ENCODE measurements at places on chromosomes 1 and 21.

- no peak for DNase-seq
Measured at GRCh38 chr1:22635436-22635835, 992 bp upstream of the C1QA start.

DNA sequence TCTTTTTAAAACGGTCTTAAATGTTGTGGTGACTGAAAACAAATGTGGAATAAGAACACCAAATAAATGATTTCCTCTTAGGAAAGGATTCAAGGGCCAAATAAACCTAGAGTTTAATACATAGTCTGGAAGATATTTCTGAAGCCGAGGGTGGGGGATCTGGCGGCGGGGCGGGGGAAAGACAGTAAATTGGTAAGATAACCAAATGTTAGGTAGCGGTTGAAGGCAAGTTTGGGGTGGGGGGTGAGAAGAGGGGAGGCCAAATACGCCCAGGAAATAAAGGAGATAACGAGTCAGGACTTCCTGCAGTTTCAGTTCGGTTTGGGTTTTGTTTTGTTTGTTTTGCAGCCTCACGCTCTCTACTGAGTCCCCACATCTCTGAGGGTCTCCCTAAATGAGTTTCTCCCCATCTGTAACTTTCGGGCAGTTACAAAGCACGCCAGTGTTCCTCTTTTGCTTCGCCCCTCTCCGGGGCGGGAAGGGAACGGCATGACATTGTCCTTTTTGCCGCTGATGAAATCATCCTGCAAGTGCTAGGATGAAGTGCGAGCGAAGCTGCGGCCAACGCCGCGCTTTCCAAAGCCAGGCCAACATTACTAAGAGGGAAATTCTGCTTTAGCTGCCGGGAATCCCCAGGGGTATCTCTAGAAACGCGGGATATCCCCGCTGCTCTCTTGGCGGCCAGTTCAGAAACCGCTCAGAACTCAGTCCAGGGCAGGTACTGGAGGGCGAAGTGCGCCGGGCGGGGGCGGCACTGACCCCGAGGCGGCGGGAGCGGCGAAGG is 844 bp downstream of the NIBAN1 start:
- no peak for DNase-seq

DNA sequence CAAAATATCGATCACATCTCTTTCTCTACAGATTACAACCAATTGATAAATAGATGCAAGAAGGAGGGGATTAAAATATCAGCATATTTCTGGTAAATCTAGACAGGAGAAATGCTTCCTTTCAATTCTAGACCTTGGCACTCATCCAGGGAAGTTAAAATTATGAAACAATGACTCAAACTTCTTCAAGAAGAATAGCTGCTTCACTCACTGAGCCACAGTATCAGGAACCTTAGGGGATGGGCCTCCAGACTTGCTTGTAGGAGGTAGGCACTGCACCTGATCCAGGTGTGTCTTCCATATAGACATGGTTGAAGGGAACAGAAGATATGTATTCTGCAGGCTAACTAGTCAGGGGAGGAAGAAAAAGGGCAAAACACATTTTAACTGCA is 9.8 kb downstream of the SLAMF7 start:
- no peak for DNase-seq

DNA sequence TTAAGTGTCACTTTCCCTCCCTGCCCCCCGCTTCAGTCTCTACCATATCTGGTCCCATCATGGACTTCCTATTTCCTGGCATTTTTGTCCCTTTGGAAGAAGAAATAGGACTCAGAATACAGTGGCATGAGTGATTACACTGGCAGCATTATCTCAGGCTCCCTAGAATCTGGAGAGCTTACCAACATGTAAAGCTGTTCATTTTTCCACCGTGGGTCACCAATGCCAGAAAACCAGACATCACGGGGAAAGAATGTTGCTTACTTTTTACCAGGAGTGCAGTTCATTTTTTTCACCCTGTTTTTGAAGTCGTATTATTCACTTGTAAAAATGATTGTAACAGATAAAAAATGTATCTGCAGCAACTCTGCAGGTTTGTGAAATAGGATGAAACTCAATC is 44.8 kb downstream of the BACH1 start:
- DNase-seq, result no peak

GRCh38 chr1:115874904-115875303 is 34.0 kb upstream of the NHLH2 start:
- no peak for DNase-seq

DNA sequence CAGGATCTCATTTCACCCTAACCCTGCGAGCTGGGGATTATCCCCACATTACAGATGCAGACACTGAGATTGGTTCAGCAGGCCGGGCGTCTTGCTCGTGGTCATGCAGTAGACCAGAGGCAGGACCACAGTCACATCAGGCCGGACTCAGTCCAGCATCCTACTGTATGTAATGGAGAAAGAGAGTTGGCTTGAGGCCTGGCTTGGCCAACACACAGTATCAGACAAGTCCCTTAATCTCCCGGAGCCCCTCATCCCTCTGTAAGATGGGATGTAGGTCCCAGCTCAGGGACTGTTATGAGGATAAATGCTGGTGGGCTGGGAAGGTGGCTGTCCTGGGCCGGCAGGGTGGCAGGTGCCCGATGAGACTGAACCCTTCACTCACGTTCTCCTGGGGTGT is 66.1 kb upstream of the ACTL8 start:
- DNase-seq, result no peak

DNA sequence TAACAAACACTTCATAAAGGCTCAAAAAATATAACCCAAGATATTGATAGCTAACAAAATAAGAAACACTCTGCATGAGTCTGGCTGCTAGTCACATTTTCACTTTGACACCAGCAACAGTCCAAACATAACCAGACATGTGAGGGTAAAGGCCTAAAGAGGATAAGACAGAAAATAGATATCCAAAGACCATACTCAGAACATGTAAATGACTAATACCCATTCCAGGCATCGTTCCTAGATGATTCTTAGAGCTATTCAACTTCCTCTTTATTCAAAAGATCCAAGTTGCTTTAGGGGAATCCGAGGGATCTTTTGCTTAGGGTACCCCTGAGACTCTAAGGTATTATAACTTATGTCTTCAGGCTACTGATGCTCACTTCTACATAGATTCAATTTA is 5.1 kb downstream of the COL24A1 start:
- DNase-seq, result no peak

DNA sequence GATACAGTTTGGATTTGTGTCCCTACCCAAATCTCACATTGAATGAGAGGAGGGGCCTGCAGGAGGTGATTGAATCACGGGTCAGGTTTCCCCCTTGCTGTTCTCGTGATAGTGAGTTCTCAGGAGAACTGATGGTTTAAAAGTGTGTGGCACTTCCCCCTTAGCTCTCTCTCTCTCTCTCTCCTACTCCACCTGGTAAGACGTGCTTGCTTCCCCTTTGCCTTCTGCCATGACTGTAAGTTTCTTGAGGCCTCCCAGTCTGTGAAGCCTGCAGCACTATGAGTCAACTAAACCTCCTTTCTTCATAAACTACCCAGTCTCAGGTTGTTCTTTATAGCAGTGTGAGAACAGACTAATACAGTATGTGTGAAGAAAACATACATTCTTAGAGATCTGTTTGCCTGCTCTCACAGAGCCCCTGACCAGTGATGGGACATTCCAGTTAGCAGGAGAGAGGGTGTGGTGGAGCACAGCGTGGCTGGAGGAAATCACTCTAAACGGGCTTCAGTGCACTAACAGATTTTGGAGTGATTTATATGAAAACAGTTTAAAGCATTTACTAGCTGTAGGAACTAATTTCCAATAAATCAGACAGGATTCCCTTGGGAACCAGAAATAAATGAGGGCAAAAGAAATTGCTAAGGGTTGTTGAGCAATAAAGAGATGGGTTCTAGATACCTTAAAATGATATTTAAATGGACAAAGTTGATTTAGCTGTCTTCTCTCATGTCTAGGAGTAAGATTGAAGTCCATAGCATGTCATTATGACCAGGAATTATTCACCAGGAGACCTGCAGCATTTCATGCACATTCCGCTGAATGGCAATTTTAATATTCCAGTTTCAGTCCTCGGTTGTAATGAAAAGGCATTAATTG is 411.0 kb downstream of the CAMTA1 start:
- no peak for DNase-seq

DNA sequence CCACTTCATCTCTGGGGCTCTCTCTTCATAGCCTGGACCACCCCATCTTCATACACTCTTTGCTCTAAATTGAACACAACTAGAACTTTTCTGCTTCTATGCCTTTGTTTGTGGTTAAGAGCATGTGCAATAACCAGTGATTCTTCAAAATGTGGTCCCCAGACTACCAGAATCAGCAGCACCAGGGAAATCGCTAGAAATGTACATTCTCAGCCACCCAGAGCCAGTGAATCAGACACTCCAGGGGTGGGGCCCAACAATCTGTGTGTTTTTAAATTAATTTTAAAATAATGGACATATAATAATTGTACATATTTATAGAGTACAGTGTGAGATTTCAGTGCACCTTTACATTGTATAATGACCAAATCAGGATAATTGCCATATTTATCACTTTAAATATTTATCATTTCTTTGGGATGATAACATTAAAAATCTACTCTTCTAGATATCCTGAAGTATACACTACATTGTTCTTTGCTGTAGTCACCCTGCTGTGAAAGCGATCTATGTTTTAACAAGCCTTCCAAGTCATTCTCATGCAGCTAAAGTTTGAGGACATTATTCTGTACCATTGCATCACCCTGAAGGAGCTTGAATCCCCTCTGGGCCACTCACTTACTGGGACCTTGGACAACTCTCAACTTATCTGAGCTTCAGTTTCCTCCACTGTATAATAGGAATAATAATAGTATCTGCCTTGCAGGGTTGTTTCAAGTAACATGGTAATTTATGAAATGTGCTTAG is 10.8 kb downstream of the GRHL3 start:
- no peak for DNase-seq

DNA sequence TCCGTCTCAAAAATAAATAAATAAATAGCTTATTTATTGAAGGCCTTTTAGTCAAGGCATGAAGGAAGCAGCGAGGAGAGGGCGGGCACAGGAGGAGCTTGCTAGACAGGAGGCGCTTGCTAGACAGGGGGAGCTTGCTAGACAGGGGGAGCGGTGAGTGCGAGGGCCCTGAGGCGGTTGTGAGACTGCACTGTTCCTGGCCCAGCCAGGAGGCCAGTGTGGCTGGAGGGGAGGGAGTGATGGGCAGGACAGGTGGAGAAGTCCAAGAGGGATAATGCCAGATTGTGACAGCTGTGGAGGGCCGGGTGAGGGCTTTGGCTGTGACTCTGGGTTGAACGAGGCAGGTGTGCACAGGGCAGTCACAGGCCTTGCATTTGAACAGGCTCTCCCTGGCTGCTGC is 18.2 kb downstream of the KIF17 start:
- DNase-seq, result no peak

GRCh38 chr1:59926381-59927123 is at the start of gene CYP2J2:
TSS of gene CYP2J2 (minus strand) at chr1:59926773. CDS start at chr1:59926746, 27 bp downstream.
- peak; percentile 12 for DNase-seq

DNA sequence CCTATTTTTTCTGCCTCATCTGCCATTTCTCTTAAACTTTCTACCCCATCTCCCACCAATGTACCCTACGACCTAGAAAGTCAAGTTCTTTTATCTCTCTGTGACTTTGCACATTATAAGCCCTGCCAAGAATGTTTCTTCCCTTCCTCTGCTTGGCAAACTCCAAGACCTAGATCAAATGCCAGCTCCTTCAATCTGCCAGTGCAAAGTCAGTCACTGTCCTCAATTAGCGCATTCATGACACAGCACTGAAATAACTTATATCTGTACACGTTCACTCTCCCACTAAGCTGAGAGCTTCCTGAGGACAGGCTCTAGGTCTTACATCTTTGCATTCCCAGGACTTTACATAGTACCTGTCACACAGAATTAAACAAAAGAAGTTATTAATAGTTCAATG is 21.4 kb upstream of the LSM10 start:
- DNase-seq, result no peak

GRCh38 chr1:231423648-231424047 is 1.6 kb upstream of the EGLN1 start:
- no peak for DNase-seq

GRCh38 chr1:96388421-96389310 is 332.9 kb upstream of the PTBP2 start:
- no peak for DNase-seq

GRCh38 chr1:181043025-181043888 is 9.5 kb downstream of the MR1 start:
- no peak for DNase-seq

DNA sequence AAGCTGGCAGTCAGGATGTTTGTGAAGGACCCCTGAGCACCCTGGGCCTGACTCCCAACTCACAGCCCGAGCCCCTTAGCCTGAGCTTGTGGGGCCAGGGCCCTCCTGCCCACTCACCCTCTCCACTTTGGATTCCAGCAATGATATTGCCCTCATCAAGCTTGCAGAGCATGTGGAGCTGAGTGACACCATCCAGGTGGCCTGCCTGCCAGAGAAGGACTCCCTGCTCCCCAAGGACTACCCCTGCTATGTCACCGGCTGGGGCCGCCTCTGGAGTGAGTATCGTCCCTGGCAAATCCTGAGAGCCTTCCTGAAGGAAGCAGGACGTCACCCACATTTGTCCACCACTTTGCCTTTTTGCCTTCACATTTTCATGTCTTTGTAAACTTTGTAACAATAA is 5.0 kb downstream of the CTRC start:
- no peak for DNase-seq

- no peak for DNase-seq
Measured at GRCh38 chr1:56097713-56098112, 481.6 kb downstream of the PLPP3 start.

DNA sequence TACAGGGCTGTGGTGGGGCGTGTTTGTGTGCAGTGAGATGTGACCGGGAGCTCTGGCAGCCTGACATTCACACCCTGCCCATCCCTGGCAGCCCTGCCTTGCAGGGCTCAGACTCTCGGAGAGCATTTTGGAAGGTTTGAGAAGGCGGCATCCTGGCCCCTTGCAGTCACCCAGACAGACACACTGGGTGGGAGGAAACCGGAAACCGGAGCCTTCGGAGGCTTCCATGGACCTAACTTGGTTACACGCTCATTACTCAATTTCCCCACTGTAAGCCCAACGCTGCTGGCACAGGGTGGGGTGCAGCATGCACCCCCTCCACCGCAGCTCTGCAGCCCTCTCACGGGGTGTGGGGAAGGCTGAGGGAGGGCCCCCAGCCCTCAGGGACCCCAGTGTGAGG is 22.2 kb upstream of the RSPO1 start:
- no peak for DNase-seq

GRCh38 chr1:228340686-228341449 is 65.8 kb downstream of the TRIM11 start:
- DNase-seq, result no peak

- DNase-seq, result no peak
Measured at GRCh38 chr1:224769452-224770335, 153.6 kb downstream of the CNIH3 start.

GRCh38 chr1:30707412-30708360 is 15.7 kb downstream of the MATN1 start:
- peak; percentile 38 for DNase-seq

- no peak for DNase-seq
Measured at GRCh38 chr1:166738873-166739272, 100.4 kb upstream of the POGK start.

- DNase-seq, result no peak
Measured at GRCh38 chr1:156667968-156668709, 9.1 kb downstream of the NES start.

DNA sequence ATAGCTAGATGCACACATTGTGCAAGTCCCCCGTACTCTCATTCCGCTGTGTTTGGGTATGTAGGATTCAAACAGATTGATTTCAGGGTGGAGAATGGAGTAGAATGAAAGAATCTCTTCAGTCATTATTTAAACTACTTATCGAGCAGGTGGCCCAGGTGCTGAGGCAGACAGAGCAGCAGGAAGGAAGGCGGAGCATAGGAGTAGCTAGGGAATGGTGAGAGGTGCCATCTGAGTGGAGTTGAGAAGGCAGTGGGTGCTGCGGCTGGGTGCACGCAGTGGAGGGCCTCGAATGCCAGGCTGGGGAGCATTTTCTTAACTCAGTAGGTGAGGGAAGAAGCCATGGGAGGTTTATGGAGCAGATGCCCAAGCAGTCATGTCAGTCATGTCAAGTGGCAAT is 45.2 kb upstream of the CD101 start:
- no peak for DNase-seq
